ENCODE measurements at places on chromosomes 3 and 15.

- DNase-seq: no peak
Observed at GRCh38 chr3:71778353-71778752, 6.6 kb downstream of the PROK2 start.

DNA sequence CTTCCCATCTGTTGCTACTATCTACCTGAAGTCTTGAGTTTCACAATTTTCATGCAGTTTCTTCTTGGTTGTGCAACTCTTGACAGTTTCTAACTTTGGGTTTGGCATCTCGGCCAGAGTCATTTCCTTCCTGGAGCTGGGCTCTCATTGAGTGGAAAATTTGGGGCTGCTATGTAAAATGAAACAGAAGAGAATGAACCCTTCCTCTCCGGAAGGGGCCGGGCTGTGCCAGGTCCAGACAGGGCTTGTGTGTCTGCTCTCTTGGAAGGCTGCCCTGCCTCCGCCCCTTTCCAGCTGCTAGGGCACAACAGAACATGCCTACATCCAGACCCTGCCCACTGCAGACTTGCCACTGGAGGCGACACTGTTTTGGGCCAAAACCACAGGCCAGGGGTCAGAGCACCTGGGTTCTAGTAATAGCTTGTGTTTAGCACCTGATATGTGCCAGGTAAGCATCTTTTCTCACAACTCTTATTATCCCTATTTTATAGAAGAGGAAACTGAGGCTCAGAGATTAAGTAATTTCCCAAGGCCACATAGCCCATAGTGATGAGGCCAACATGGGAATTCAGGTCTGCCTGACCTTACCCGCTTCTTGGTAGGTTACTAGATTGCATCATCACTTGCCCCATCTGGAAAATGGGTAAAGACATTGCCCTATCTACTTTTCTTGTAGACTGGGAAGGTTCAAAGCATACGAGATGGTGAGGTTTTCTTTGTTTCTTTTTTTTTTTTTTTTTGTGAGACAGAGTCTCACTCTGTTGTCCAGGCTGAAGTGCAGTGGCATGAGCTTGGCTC, 25.0 kb downstream of the IRAK2 start:
- DNase-seq: peak; percentile 14

DNA sequence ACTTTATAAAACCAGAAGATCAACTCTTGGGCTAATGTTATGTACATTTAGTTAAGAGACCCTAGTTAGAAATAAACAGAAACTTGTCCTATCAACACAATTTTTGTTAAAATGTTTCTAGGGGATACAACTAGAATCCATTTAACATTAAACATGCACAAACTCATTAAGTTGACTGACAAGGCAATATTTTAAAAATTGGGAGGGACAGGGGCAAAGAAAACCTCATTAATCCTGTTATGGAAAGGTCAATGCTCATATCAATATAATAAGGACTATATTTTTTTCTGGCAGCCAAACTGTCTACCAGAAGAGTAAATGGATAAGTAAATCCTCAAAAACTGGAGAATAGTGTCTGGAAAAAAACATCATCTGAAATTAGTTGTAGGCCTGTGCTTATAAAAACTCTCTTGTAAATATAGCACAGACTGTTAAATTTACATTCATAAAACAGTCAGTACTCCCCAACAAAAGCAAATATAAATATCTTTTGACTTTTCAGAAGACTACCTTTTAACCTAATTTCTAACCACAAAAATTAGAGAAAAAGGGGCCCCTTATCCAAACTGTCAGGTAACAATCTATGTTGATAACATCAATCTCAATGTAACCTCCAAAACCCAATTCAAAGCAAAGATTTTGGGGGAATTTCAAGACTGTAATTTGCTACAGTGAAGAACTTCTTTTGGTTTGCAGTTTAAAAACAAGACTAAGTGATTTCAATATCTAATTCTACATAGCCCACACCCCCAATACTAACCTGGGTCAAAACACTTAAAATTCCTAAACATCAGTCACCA, 4.2 kb downstream of the TRA2B start:
- DNase-seq: no peak

DNA sequence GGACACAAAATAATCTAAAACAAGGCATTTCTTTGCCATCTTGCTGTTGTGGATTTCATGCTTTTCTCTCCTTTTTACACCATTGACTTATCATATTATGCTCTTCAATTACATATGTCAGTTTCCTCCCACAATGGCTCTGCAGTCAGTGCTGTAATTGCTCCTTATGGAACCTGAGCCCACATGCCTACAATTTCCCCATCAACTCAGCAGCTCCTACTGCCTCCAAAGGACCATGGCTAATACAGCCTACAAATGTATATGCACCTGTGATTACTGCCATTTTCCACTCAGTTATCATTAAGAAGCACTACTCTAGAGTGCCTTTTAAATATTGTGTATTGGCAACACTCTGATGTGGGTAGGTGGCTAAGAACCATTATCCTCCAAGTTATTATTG, 30.8 kb downstream of the RTP4 start:
- DNase-seq: no peak

GRCh38 chr15:68023307-68024101, 30.6 kb upstream of the PIAS1 start:
- no peak for DNase-seq

GRCh38 chr15:67839499-67839928, 331 bp downstream of the RNU6-1 start:
- peak; percentile 60 for DNase-seq

DNA sequence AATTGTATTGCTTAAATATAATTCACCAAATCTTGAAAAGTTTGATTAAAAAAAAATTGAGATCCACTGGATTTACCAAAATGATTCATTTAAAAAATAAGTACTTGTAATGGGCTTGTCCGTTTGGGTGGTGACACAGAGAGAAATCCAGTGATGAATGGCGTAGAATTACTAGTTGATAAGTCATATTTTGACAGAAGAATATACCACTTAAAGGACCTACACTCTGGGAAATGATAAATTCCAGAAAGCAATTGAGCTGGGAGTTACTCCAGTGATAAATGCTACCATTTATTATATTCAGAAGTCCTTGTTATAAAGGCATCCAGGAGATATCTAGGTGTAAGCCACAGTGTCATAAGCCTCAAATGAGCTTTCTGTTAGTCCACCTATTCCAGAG, 141.8 kb upstream of the CFAP20DC start:
- DNase-seq: no peak

- no peak for DNase-seq
Observed at GRCh38 chr3:11910971-11911531, 64.4 kb upstream of the TAMM41 start.

DNA sequence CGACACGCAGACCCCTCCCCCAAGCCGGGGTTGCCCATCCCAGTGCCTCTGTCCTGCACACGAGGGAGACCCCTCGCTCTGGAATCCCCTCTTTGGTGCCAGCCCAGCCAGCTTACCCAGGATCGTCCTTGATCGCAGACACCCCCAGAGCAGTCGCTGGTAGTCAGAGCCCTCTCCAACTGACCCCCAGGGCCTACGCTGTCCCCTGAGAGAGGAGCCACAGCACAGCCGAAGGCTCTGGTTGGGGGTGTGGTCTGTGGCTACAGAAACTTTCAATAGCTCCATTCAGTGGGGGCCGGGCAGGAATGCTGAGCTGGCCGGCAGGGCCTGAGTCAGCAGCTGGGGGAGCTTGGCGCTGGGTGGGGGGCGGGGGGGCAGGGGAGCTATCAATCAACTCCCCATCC, at the start of gene LCTL:
Gene LCTL (minus strand): TSS at position 258 of the 404 bp plus-strand sequence. CDS start 633 bp downstream, outside the sequence.
- no peak for DNase-seq

DNA sequence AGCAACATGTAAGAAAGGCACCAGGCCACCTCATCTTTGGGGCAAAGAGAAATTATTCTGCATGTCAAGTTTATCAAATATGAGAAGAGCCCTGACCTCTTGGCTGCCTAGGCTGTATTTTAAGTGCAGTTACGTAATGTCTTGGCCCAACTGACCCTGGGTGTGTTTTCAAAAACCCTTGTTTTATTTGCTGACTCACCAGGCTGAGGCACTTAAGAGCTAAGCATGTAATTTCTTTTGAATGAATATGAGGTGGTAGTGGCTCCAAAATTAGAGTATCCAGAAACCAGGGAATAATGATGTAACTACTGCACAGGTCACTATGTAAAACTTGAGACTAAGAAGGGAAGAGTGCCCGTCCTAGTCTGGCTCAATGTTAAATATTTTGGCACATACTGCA, 24.3 kb downstream of the PGPEP1L start:
- DNase-seq: no peak

DNA sequence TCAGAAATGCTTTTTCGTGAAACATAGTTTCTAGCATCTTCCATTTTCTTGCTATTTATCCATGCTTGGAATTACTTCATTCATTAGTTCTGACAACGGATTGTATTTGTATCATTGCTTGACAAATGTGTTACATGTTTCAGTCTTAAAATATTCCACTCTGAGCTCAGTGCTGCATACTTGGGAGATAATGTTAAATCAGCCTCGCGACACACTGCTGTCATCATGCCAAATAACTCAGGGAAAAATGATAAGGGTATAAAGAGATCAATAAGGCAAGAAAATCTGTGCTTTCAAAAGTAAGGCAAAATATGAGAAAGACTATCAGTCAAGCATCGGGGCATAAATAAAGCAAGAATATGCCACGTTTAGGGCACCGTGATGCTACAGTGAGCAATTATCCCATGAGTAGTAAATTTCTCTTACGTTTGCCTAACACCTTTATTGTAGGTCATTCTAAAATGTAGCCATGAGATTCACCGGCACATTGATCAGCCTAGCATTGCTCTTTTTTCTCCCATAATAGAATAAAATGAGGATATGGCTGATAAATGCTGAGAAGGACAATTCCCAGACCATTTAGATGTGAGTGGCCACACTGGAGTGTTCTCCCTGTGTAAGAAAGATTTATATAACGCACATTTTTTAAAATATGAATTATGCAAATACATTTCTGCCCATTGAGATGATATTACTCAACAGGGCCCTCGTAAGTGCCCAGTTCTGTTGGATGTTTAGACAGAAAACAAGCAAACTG, 133.8 kb downstream of the RBMS3 start:
- no peak for DNase-seq

- DNase-seq: peak; percentile 89
Observed at GRCh38 chr15:57133127-57133968, 214.9 kb downstream of the TCF12 start.

GRCh38 chr3:42852441-42852840, 23.2 kb downstream of the CYP8B1 start:
- DNase-seq: no peak

DNA sequence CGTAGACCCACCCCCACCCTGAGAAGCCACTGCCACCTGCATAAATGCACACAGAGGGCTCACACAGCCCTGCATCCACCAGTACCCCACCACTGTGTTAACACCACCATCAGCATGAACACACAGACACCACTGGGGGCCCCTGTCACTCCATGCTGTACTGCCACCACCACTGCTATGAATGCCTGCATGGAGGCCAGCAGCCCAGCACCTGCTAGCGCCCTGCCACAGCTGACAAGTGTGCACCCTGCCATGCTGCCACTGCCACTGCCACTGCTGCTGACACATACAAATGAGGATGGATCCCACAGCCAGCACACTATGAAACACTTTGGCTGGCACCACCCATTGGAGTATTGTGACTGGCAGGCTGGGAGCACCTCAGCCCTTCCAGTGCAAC, 361.0 kb downstream of the TAFA4 start:
- DNase-seq: no peak

DNA sequence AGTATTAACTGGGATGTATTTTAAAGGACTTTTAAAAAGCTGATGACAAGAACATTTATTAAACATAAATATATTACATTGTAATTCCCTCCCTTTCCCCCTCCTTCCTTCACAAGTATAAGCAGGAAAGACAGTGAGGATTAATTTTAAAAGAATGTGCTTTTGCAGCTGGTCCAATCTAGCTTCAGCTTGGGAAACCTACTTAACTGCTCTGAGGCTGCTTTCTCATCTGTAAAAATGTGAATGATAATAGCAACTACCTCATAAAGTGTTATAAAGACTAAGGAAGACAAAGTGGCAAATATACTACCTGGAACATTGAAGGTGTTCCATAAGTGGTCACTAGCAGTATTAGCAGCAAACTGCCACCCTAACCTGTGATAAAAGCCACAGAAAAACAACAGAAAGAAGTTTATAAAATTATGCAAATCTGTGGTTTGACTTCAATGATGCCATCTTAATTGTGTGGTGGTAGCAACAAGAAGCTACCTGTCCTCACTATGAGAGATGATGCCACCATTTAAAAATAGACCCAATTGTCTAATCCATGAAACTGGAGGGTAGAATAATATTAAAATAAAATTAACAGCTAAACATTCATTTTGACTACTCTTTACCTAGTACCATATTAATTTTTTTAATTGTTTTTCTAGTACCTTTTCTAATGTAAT, 20.0 kb downstream of the DHX36 start:
- no peak for DNase-seq

GRCh38 chr3:136171097-136171542, 25.0 kb downstream of the MSL2 start:
- no peak for DNase-seq

DNA sequence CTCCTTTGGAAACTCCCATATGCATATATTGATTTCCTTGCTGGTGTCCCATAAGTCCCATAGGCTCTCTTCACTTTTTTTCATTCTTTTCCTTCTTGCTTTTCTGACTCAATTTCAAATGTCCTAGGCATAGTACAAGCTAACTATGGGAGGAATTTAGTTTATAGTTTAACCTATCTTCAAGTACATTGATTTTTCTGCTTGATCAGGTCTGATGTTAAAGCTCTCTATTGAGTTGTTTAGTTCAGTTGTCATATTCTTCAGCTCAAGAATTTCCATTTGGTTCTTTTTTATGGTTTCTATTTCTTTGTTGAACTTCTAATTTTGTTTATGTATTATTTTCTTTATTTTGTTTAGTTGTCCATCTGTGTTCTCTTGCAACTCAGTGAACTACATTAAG, 121.3 kb upstream of the MNS1 start:
- DNase-seq: no peak

GRCh38 chr3:128187495-128187894, 34.2 kb downstream of the EEFSEC start:
- DNase-seq: no peak

DNA sequence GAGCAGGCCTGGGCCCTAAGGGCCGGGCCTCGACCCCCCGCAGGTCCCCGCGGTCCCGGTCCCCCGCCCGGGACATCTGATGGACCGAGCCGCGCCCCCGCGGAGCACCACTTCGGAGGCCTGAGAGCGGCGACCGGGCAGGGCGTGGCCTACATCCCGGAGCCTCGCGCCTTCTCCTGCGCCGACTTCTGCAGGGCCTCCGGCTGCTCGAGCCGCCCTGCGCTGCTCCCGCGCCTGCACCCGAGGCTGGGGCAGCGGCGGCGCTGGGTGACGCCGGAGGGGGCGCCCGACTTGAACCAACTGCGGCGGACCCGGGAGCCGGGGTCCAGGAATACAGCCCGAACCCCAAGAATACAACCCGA, 14.9 kb upstream of the GP9 start:
- no peak for DNase-seq

GRCh38 chr15:61050844-61051568, 178.1 kb downstream of the RORA start:
- DNase-seq: no peak

- no peak for DNase-seq
Observed at GRCh38 chr3:45034612-45035252, 8.6 kb downstream of the CLEC3B start.

DNA sequence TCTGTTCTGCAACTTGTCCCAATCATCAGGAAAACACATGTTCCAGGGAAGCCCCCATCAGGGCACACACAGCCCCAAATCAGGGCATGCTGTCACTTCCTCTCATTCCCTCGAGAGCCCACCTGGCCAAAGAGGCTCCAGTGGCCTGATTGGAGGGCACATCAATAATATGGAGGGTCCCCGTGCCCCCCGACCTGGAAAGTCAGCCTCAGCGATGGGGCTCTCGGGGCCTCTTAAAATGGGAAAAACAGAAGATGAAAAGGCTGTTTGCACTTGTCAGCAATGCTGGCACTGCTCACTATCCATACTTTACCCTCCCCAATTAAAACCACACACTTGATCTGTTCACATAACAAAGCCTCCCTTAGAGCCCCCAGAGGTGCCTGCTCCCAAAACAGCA, 172.9 kb upstream of the NSMCE3 start:
- no peak for DNase-seq

Data from NCI-H446 (cell line).